ENCODE measurements at places on chromosomes 7 and 10. TPM values are rescaled to one million over a fixed set of nuclear protein-coding genes. Genes with fewer than 3 reads are reported as not detected.

DNA sequence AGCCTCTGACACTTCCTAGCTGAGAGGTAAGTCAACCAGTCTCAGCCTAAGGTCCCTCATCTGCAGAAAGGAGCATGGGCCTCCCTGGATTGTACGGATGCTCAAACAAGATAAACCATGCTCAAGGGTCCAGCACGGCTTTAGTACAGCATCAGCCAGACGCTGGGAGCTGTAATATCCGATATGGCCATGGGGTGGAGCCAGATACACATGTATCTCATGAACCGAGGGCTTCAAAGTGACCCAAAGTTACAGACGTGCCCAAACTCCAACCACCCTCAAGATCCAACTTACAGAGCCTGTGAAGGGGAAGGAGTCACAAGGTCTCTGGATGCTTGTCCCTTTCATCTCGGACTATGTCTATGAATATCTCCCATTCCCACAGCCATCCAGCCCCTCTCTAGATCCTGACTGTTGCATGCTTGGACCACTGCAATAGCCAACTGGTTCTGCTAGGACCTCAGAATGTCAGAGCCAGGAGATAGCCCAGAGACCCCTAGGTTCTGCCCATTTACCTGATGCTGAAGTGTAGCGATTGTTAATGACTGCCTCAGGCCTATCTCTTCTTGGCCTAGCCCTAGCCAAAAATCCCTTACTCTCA lies 142.4 kb downstream of the SH3PXD2A start:
- no peak overlapping the region for H3K4me3 ChIP-seq
- no peaks in the 10 kb centered on the region for H3K27me3 ChIP-seq
- H3K4me1 ChIP-seq = no peaks in the 10 kb centered on the region
- no peaks in the 10 kb centered on the region for H3K36me3 ChIP-seq
- DNase-seq = peak; percentile 74

DNA sequence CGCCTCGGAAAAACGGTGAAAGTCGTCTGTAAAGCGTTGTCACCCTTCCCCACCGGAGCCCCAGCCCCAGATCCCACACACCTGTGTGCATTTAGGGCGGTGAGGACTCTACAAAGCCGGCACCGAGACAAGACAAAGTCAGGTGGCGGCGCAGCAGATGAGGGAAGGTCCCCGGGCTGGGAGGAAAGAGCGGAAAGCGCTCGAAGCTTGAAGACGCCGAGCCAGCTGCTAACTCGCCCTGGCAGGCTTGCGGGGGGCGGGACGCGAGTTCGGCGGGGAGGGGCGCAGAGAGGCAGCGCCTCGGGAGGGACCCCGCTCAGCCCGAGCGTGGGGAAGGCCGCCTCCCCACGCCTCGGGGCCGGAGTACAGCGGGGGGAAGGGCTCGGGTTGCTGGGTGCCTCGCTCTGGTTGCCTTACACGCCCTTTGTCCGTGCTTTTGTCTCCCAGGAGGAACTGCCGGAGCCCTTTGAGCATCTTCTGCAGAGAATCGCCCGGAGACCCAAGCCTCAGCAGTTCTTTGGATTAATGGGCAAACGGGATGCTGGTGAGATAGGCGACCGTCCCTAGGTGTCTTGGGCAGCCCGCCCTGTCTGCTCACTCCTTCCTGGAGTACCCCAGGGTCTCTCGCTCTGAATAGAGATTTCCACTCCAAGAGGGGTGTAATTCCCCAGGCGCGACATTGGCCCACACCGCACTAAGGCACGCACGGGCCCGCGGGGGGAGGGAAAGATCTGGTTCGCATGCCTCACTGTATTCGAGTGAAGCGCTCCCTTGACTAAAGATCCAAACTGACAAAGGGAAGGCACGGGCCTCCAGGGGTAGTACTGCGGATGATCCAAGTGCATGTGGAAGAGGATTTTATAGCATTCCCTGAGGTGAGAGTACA lies 1.6 kb downstream of the TAC1 start:
- no peaks in the 10 kb centered on the region for H3K4me1 ChIP-seq
- no peak overlapping the region for H3K27ac ChIP-seq
- H3K4me3 ChIP-seq = no peak overlapping the region

DNA sequence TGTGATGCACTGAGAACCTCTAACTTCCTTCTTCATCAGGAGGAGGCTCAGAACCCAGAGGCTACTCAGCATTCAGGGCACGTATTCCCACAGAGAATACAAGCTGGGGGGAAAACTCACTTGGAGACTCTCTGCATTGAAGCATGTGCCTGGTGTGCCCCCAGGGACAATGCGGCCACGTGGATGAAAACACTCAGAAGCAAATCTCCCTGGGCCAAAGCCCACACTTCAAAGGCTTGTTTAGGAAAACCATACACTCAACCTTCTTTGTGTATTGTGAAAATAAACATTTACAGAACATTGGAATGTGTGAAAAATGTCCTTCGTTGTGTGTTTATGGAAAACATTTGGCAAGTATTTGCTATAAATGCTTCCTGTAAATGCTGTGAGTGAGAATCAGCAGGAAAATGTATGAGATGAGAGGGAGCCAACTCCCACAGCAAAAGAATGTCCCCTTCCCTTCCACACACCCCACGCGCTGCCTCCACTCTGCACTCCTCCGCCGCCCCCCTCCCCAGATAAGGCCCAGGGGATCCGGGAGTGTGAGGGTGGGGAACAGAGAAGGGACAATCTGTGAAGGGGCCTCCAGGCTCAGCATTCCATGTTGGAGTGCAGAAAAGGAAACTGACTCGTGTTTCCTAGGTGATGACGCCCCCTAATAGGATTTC lies 339.5 kb downstream of the ELMO1 start:
- no peaks in the 10 kb centered on the region for H3K27me3 ChIP-seq
- H3K4me3 ChIP-seq = no peak overlapping the region
- H3K36me3 ChIP-seq = no peaks in the 10 kb centered on the region
- H3K4me1 ChIP-seq = peaks cover 6% of the 10 kb centered on the region
- DNase-seq = no peak

GRCh38 chr7:28703037-28703765 lies 254.9 kb downstream of the TRIL start:
- H3K27ac ChIP-seq = no peak overlapping the region
- H3K4me1 ChIP-seq = no peaks in the 10 kb centered on the region
- DNase-seq = no peak
- no peaks in the 10 kb centered on the region for H3K36me3 ChIP-seq
- no peaks in the 10 kb centered on the region for H3K27me3 ChIP-seq
- H3K4me3 ChIP-seq = no peak overlapping the region

DNA sequence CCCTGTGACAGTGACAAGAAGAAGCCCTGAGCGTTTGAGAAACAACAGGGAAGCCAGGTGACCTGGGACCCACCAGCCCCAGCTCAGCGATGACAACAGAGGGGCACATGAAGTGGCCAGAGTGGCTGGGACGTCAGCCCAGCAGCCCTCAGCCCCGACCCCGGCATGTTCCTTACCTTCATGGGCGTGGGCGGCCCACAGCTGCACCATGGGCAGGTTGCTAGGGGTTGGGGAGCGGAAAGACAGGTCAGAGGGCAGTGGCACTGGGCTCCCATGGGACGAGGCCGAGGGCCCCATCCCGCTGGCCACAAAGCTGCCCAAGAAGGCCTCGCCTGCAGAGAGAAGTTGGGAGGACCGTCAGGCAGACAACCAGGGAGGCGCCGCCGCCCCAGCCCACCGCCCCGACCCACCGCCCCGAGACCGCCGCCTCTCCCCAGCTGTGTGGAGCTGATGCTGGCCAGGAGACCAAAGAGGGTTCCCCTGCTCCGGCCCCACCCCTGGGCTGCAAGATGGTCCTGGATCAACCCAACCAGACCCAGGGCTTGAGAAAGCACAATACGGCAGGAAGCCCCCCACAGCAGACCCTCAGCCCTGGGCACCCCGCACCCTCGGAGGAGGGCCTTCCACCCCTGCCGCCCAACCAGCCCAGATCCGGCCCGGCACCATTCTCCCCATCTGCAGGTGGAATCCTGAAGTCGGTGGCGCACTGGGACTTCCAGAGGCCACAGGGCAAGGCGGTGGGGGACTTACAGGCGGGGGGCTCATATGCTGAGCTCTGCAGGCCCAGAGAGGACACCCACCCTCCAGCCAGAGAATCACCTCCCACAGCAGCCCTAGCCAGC lies 29.1 kb downstream of the TNRC18 start:
- H3K36me3 ChIP-seq = no peaks in the 10 kb centered on the region
- no peak for DNase-seq
- H3K4me3 ChIP-seq = no peak overlapping the region
- peaks cover 9% of the 10 kb centered on the region for H3K4me1 ChIP-seq
- no peaks in the 10 kb centered on the region for H3K27me3 ChIP-seq

ABCC2 gene
- 1.4 TPM for total RNA-seq

LIPN gene
- not detected for total RNA-seq
